Subcutaneous adipose tissue (tissue), 4 donors: ENCODE measurements at places on chromosomes 7 and 10. TPM values are rescaled to one million over a fixed set of nuclear protein-coding genes. Genes with fewer than 3 reads are reported as not detected.

Gene METTL27
- total RNA-seq = 2.4 TPM

Gene HMX2
- not detected for total RNA-seq

Gene WDR11
- 72.9 TPM for total RNA-seq

Gene ITGB8
- total RNA-seq = 7.5 TPM

Gene CHN2
- 10.0 TPM for total RNA-seq

Gene SP4
- 11.1 TPM for total RNA-seq

Gene ZNF467
- 3.6 TPM for total RNA-seq

Gene GPR15LG
- total RNA-seq = not detected

Gene ZP3
- 5.4 TPM for total RNA-seq

Gene RADIL
- total RNA-seq = 7.1 TPM

Gene OPALIN
- not detected for total RNA-seq

Gene CTNNA3
- 0.38 TPM for total RNA-seq

Gene GPNMB
- 211 TPM for total RNA-seq

Gene CLCN1
- 0.38 TPM for total RNA-seq

Gene OR2A42
- 0.19 TPM for total RNA-seq

Gene STEAP1B
- total RNA-seq = 1.4 TPM

Gene ZNF804B
- not detected for total RNA-seq

Gene SLC39A12
- total RNA-seq = not detected

Gene ITIH5
- total RNA-seq = 316 TPM
